ENCODE measurements at places on chromosomes 11 and 22.

DNA sequence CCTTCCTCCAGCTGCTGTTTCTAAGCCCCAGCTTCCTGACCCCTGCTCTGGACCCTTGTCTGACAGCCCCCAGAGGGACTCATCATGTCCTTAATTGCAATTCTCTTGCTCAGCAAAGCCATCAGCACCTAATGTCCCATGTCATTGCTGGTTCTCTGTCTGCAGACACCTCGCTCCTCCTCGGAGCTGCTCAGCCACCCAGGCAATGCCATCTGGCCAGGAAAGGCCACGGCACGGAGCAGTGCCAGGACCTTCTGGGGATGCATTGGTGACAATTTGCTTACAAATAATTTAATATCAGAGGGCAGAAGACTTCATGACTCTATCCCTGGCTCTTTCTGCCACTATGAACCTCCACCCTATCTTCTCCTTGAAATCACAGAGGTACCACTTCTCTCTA lies 107.0 kb upstream of the THY1 start:
- DNase-seq = no peak

DNA sequence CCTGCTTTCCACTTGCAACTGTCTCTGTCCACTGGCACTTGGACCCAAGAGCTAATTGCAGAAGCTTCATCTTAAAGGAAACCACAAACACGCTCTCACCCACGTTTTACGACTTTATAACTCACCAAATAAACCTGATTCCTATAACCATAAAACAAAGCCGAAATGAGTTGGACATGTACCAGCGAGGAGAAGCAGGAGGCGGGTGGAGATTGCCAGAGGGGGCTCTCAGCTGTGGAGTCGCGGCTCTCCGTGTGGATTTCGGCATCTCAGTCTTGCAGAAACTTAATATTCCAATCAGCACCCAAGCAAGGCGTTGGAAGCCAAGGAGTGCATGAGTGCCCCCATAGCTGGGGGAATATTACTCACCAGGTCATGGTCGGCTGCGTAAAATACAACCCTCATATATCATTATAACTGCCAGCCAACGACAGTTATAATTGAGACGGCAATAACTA lies 483.6 kb downstream of the MN1 start:
- no peak for DNase-seq

DNA sequence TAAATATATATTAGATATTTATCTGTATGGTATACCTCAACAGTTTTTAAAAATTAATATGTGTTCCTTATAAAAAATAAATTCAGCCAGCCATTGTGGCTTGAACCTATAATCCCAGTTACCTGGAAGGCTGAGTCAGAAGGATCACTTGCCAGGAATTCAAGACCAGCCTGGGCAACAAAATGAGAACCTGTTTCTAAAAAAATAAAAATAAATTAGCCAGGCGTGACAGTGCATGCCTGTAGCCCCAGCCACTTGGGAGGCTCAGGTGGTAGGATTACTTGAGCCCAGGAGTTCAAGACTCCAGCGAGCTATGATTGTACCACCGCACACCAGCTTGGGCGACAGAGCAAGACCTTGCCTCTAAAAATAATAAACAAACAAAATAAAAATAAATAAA lies 54.9 kb downstream of the PHF21A start:
- no peak for DNase-seq

GRCh38 chr11:68841718-68842426 lies at the start of gene CPT1A:
TSS of gene CPT1A (minus strand) at chr11:68841916. CDS start at chr11:68815474, 26,442 bp downstream.
- no peak for DNase-seq

GRCh38 chr11:34341931-34342533 lies 15.8 kb downstream of the ABTB2 start:
- DNase-seq = no peak

DNA sequence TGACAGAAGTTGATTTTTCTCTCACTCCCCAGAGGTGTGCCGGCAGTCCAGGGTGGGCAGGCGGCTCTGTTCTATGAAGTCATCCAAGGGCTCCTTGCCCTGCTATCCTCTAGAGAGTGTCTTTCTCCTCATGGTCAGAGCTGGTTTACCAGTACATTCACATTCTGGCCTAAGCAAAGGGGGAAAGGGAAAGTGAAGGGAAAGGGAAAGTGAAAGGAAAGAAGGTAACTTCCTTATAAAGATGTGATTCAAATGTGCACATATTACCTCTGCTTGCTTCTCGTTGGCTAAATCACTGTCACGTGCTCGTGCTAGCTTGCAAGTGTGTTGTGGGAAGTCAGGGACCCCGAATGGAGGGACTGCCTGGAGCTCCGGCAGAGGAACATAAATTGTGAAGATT lies 2.9 kb upstream of the HTATIP2 start:
- no peak for DNase-seq

- DNase-seq = no peak
These were observed 10.0 kb downstream of the SLC37A2 start for GRCh38 chr11:125072961-125073590.

- no peak for DNase-seq
These were observed 4.4 kb downstream of the HPS4 start for GRCh38 chr22:26479043-26479791.

Data from stimulated activated CD8-positive, alpha-beta memory T cell treated with anti-CD3 and anti-CD28 coated beads, Interleukin-4, amount 100 ng/mL, for 4 hours (primary cell).